ENCODE measurements at places on chromosomes 11 and 22.
A peak's percentile ranks its signal among the peaks of the same experiment; 100 is the strongest.

DNA sequence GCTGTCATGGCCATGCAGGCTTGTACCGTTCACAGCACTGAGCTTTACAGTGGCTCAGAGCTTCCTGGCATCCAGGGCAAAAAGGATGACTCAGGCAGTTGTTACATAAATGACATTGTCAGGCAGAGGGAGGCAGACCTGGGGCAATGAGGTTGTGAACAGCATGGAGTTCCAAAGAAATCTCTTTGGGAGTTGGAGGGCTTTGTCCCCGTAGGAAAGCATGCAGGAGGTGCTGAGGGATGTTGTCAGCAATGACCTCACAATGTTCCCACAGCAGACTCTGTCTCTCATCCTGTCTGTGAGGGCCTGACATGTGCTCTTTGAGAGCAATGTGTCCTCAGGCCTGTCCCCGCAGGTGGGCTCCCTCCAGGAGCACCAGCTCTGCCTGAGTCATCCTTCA is 25.9 kb upstream of the PDE2A start:
- DNase-seq: no peak

- DNase-seq: no peak
These were observed 340.3 kb downstream of the CTTN start for GRCh38 chr11:70738661-70739060.

- no peak for DNase-seq
These were observed 110.8 kb downstream of the MTNR1B start for GRCh38 chr11:93080146-93080759.

DNA sequence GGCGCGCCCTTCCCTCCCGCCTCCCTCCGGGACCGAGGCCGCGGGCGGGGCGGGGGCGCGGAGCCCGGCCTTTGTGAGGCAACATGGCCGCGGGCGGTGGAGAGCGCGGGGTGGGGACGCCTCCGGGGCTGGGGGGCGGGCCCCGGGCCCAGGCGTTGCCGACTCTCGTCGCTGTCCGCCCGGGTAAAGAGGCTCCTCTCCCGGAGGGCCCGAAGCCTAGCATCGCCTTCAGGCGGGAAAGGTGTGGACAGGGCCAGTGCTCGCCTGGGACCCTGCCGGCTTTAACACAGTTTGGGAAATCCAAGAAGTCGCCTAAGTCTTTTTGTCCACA is 369 bp downstream of the DGCR8 start:
- DNase-seq: peak; percentile 55

DNA sequence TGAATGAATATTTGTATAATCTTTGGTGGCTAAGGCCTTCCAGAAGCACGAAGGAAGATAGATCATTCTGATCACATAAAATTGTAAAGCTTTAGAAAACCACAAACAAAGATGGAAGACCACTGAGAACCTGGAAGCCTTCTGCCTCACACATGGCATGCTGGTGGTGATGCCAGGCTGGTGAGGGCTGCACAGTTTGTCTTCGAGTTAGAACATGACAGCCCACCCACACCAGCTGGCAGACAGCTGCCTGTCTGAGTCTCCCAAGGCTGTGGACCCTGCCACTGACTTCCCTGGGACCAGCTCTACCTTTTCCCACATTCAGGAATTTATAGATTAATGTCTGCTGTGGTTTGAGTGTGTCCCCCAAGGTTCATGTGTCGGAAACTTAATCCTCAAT is 48.8 kb upstream of the B3GAT1 start:
- no peak for DNase-seq

GRCh38 chr22:29121124-29121523 is 48.3 kb downstream of the KREMEN1 start:
- no peak for DNase-seq

DNA sequence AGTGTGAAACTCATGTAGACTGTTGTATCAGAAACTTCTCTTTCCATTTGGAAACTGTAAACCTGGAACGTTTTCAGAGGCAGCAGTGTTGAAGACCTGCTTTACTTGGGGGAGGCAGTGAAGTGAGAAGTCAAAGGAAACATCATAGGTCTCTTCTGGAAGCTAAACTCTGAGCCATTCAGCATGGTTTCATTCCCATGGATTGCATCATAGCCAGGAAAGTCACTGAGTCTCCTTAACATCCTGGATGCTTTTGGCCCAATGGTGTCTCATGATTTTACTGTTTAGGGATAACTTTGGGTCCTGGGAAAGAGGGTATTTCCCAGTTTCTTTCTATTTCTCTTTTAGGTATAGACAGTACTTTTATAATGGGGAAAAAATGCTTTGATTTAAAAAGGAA is 153.2 kb upstream of the E2F8 start:
- DNase-seq: peak; percentile 81
